ENCODE measurements at places on chromosomes 12 and 14.

GRCh38 chr14:65131301-65131701 is 29.0 kb upstream of the MAX start:
- DNase-seq: no peak
- H3K27me3 ChIP-seq: no peaks in the 10 kb centered on the region
- no peak overlapping the region for H3K4me3 ChIP-seq
- H3K4me1 ChIP-seq: no peaks in the 10 kb centered on the region
- no peak overlapping the region for H3K27ac ChIP-seq

DNA sequence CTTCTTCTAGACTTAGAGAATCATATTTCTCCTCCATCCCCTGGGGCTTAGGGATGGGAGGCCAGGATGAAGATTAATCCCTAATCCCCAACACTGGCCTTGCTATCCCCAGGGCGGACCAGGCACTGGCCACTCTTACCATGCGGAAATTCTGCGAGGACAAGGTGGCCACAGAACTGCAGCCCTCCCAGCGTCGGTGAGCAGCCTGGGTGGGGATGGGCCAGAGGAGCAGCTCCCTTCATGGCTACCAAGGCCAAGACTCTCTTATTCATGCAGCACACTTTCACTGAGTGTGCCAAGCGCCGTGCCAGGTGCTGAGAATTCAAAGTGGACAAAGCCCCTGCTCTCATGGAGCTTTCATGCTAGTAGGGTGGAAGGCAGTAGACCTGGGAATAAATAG is 7.0 kb downstream of the TNS2 start:
- H3K4me1 ChIP-seq: peaks cover 12% of the 10 kb centered on the region
- DNase-seq: no peak
- H3K36me3 ChIP-seq: peaks cover 27% of the 10 kb centered on the region
- peaks cover 20% of the 10 kb centered on the region for H3K27me3 ChIP-seq
- H3K4me3 ChIP-seq: peak overlapping the region; percentile 44
- H3K27ac ChIP-seq: no peak overlapping the region

DNA sequence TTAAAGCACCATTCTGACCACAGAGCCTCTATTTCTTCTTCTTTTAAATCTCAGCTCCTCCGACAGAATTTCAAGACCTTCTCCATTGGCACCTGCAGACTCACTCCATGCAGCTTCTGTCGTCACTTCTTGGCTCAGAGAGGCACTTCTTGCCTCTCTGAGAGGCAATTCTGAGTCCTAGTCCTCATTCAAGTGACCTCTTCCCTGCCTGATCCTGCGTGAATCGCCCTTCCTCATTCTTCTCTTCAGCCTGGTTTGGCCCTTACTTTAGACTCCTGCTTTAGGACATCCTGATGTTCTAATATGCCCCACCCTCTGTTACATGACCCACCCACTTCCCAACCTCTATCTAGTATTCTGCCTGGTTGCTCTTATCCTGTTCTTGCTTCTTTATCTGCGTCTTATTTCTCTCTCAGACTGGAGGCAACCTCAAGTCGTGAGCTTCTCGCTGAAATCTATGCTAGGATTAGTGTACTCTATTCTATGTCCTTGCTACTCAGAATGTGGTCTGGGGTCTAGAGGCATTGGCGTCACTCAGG is 55.6 kb upstream of the CISTR start:
- H3K27ac ChIP-seq: no peak overlapping the region
- peaks cover 15% of the 10 kb centered on the region for H3K4me1 ChIP-seq
- no peaks in the 10 kb centered on the region for H3K36me3 ChIP-seq
- H3K4me3 ChIP-seq: no peak overlapping the region
- no peak for DNase-seq

- peaks cover 3% of the 10 kb centered on the region for H3K36me3 ChIP-seq
- peak within 1 kb of the TSS; percentile 44 for H3K27ac ChIP-seq
- H3K4me3 ChIP-seq: peak within 1 kb of the TSS; percentile 84
- peaks cover 15% of the 10 kb centered on the region for H3K27me3 ChIP-seq
- peak; percentile 66 for DNase-seq
These were observed at the start of gene ITGA7 for GRCh38 chr12:55707841-55708694. TSS of gene ITGA7 (minus strand) at chr12:55707904. CDS start at chr12:55707682, 222 bp downstream.

- no peak overlapping the region for H3K4me3 ChIP-seq
- no peak for DNase-seq
- H3K27me3 ChIP-seq: no peaks in the 10 kb centered on the region
- peaks cover 10% of the 10 kb centered on the region for H3K4me1 ChIP-seq
- H3K27ac ChIP-seq: no peak overlapping the region
These were observed 72.4 kb downstream of the BICD1 start for GRCh38 chr12:32179011-32179395.

- no peaks in the 10 kb centered on the region for H3K4me1 ChIP-seq
- peak; percentile 92 for DNase-seq
- H3K27ac ChIP-seq: no peak overlapping the region
- no peak overlapping the region for H3K4me3 ChIP-seq
- H3K27me3 ChIP-seq: peaks cover 27% of the 10 kb centered on the region
- peaks cover 10% of the 10 kb centered on the region for H3K36me3 ChIP-seq
These were observed 3.0 kb downstream of the LTBP2 start for GRCh38 chr14:74608959-74609611.

- peaks cover 4% of the 10 kb centered on the region for H3K4me1 ChIP-seq
- H3K27ac ChIP-seq: no peak overlapping the region
- H3K27me3 ChIP-seq: peaks cover 14% of the 10 kb centered on the region
- DNase-seq: no peak
- H3K36me3 ChIP-seq: no peaks in the 10 kb centered on the region
- peak overlapping the region; percentile 33 for H3K4me3 ChIP-seq
These were observed 106.3 kb downstream of the SCARB1 start for GRCh38 chr12:124757329-124757728.

DNA sequence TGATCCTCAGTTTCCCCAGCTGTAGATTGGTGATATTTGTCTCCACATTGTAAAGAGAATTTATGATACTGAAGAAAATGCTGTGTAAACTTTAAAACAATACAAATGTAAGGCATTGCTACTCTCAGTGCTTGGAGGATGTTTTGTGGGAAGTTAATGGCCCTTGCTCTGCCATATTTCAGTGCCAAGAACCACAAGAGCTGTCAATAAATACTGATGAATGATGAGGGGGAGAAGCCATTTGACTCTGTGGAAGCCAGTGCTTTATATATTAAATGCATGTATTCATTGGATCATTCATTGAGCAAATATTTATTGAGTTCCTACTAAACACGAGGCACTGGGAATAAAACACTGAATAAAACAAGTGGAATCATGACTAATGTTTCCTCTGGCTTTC is 30.8 kb downstream of the CACNA1C start:
- H3K27me3 ChIP-seq: peaks cover 3% of the 10 kb centered on the region
- H3K27ac ChIP-seq: no peak overlapping the region
- no peaks in the 10 kb centered on the region for H3K4me1 ChIP-seq
- DNase-seq: no peak
- H3K36me3 ChIP-seq: no peaks in the 10 kb centered on the region
- H3K4me3 ChIP-seq: no peak overlapping the region

GRCh38 chr14:38931969-38932652 is 170.9 kb downstream of the SEC23A start:
- no peak for DNase-seq
- no peak overlapping the region for H3K27ac ChIP-seq
- peaks cover 4% of the 10 kb centered on the region for H3K4me1 ChIP-seq
- peaks cover 4% of the 10 kb centered on the region for H3K36me3 ChIP-seq
- H3K4me3 ChIP-seq: no peak overlapping the region
- H3K27me3 ChIP-seq: peaks cover 3% of the 10 kb centered on the region

DNA sequence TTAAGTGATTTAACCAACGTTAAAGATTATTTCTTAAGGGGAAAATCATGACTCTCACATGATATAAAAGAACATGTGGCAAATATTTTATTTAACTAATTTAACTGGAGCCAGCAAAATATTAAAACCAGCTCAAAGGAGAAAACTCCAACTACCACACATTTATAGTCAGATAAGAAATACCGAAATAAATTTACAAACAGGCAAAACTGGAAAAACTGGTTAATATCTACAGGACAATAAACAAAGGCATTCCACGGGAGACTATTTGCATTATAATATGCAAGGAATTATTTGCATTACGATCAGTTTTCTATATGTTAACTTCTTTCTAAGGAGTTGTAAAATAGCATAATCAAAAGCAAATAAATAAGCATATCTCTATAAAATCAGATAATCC is 13.8 kb upstream of the BCL2L14 start:
- H3K4me3 ChIP-seq: no peak overlapping the region
- H3K27me3 ChIP-seq: peaks cover 5% of the 10 kb centered on the region
- no peaks in the 10 kb centered on the region for H3K36me3 ChIP-seq
- no peak overlapping the region for H3K27ac ChIP-seq

DNA sequence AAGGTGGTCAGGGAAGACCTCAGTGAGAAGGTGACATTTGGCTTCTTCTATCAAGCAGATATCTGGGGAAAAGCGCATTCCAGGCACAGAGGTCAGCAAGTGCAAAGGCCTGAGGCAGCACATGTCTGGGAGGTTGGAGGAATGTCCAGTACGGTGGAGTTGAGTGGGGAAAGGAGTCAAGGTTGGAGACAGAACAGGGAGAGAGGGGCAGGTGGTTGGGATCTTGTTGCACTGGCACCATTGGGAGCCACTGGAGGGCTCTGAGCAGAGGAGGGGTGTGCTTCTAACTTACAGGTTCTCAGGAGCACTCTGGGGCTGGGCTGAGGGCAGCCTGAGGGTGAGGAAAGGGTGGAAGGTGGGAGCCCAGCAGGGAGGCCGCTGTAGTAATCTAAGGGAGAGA is 52.1 kb downstream of the EID3 start:
- no peak for DNase-seq
- no peaks in the 10 kb centered on the region for H3K4me1 ChIP-seq
- H3K4me3 ChIP-seq: no peak overlapping the region
- no peaks in the 10 kb centered on the region for H3K36me3 ChIP-seq
- H3K27ac ChIP-seq: no peak overlapping the region

- peaks cover 9% of the 10 kb centered on the region for H3K36me3 ChIP-seq
- peaks cover 8% of the 10 kb centered on the region for H3K27me3 ChIP-seq
- DNase-seq: no peak
- H3K4me3 ChIP-seq: no peak overlapping the region
These were observed 271.6 kb upstream of the RTL1 start for GRCh38 chr14:101174980-101175606.
